Body of pancreas (tissue), 4 donors: ENCODE measurements at places on chromosomes 4 and X. TPM values are rescaled to one million over a fixed set of nuclear protein-coding genes. Genes with fewer than 3 reads are reported as not detected.

Gene TEX13C
- not detected for total RNA-seq

DNA sequence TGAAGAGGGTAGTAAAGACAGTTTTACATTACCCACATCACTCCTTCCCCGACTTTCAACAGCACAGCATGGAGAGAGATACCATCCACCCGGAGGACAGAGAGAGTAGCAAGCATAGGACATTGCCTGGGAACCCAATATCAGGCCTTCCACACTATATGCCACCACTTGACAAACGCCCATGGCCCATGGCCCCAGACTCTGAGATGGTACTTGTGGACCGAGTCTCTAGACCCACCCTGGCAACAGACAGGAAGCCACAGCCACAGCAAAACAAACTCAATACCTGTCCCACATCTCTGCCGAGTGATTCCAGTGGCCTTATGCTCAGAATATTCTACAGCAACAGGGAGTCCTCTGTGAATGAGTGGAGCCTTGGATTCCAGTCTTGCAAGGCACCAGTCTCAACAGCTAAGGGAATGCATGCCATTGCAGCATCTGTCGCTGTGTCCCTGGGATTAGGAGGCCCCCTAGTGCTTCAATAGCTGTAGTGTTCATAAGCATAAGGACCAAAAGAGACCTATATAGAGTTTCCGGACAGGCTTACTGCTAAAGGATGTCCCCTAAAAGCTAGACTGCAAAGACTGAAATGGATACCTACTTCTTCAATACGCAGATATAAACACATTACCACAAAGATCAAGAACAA is 14.7 kb upstream of the CT55 start:
- H3K27ac ChIP-seq = no peak overlapping the region
- H3K4me3 ChIP-seq = no peak overlapping the region
- no peaks in the 10 kb centered on the region for H3K27me3 ChIP-seq
- DNase-seq = peak; percentile 36
- H3K36me3 ChIP-seq = no peaks in the 10 kb centered on the region

DNA sequence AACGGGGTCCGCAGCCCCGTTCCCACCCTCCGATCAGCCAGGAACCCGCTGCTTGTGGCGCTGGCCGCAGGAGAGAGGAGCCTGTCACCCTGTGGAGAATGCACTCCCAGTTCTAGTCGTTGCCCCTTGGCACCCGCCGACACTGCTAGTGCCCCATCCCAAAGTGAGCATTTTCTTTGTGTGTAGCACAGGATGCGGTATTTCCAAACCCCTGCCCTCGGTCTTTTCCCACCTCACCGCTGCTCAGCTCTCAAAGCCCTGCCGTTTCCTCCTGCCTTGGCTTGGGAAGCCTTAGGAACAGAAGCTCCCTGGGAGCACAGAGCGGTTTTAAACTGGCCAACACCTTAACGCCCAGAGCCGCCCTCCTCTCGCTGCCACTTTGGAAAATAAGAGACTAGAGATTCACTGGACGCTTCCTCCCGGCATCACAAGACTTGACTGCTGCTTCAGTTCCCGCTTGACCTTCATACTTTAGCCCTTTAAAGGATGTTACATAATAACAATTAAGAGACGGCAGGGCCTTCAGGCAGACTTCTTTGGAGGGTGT is 772 bp downstream of the CYP4V2 start:
- H3K4me3 ChIP-seq = peak overlapping the region; percentile 43
- peak; percentile 31 for DNase-seq
- peak overlapping the region; percentile 93 for H3K27ac ChIP-seq
- peaks cover 28% of the 10 kb centered on the region for H3K4me1 ChIP-seq
- H3K27me3 ChIP-seq = no peaks in the 10 kb centered on the region

DNA sequence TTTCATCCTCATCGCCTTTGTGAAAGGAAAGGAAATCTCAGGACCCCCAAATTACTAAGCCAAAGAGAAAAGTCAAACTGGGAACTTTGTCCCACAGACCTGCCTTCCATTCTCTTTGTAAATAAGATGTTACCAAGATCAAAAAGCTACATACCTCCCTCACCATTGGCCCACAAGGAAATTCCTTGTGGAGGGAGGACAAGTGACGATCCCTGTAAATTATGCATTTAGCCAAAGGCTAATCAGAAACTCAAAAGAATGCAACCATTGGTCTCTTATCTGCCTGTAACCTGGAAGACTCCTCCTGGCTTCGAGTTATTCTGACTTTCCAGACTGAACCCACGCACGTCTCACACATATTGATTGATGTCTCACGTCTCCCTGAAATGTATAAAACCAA is 70.3 kb downstream of the SHOX start:
- no peak overlapping the region for H3K27ac ChIP-seq
- no peaks in the 10 kb centered on the region for H3K4me1 ChIP-seq
- no peaks in the 10 kb centered on the region for H3K36me3 ChIP-seq
- no peaks in the 10 kb centered on the region for H3K27me3 ChIP-seq

- H3K4me3 ChIP-seq = no peak overlapping the region
- H3K27me3 ChIP-seq = no peaks in the 10 kb centered on the region
- no peaks in the 10 kb centered on the region for H3K36me3 ChIP-seq
- H3K27ac ChIP-seq = no peak overlapping the region
- no peaks in the 10 kb centered on the region for H3K4me1 ChIP-seq
Observed at GRCh38 chr4:78581618-78582017, 30.0 kb downstream of the ANXA3 start.

- H3K4me3 ChIP-seq = no peak overlapping the region
- H3K36me3 ChIP-seq = no peaks in the 10 kb centered on the region
- H3K27me3 ChIP-seq = no peaks in the 10 kb centered on the region
- DNase-seq = no peak
- H3K4me1 ChIP-seq = peaks cover 3% of the 10 kb centered on the region
Observed at GRCh38 chr4:37653601-37654000, 32.6 kb downstream of the RELL1 start.

DNA sequence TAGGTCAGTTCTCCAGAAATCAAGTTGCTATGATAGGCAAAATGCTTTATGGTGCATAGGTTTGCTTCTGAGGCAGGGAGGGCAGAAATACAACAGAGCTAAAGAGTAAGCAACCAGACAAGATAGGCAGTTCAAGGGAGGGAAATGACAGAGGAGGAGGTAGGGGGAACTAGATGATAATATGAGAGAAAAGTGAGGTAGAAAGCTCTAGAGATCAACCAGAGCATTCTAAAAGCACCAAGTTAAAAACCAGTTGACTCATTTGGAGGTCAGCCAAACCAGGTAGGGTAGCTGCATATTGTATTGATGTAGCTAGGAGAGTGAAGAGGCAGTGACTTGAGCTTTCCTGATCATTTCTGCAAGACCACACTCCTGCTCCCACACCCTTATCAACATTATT is 49.0 kb upstream of the SLC16A2 start:
- no peak overlapping the region for H3K27ac ChIP-seq
- H3K4me3 ChIP-seq = no peak overlapping the region
- no peaks in the 10 kb centered on the region for H3K36me3 ChIP-seq
- no peaks in the 10 kb centered on the region for H3K27me3 ChIP-seq
- H3K4me1 ChIP-seq = no peaks in the 10 kb centered on the region

DNA sequence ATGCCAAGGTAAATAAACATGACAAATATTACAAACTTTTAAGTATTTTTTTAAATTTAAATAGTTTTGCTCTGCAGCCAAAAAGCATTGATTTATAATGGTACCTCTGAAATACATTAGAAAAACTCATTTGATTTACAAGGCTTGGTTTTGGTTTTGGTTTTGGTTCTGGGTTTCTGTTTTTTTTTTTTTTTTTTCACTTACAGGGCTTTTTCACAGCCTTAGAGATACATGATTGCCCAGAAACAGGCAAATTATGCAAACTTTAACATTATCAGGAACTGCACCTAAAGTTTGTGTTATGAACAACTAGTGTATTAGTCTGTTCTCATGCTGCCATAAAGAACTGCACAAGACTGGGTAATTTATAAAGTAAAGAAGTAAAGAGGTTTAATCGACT is 196.4 kb upstream of the DDX53 start:
- H3K36me3 ChIP-seq = no peaks in the 10 kb centered on the region
- no peak overlapping the region for H3K27ac ChIP-seq
- DNase-seq = no peak
- no peaks in the 10 kb centered on the region for H3K4me1 ChIP-seq
- H3K27me3 ChIP-seq = no peaks in the 10 kb centered on the region
- H3K4me3 ChIP-seq = no peak overlapping the region

- H3K4me1 ChIP-seq = peaks cover 28% of the 10 kb centered on the region
- peak overlapping the region; percentile 40 for H3K27ac ChIP-seq
- no peaks in the 10 kb centered on the region for H3K36me3 ChIP-seq
- H3K27me3 ChIP-seq = no peaks in the 10 kb centered on the region
- no peak for DNase-seq
- H3K4me3 ChIP-seq = no peak overlapping the region
Observed at GRCh38 chr4:94508806-94509205, 57.1 kb downstream of the PDLIM5 start.

GRCh38 chr4:6404611-6405396 is 67.6 kb downstream of the PPP2R2C start:
- no peak for DNase-seq
- peaks cover 4% of the 10 kb centered on the region for H3K4me1 ChIP-seq
- no peak overlapping the region for H3K4me3 ChIP-seq
- no peaks in the 10 kb centered on the region for H3K36me3 ChIP-seq

GRCh38 chrX:44747969-44748368 is 95.9 kb upstream of the DUSP21 start:
- no peaks in the 10 kb centered on the region for H3K4me1 ChIP-seq
- H3K27ac ChIP-seq = no peak overlapping the region
- no peak for DNase-seq
- H3K27me3 ChIP-seq = no peaks in the 10 kb centered on the region

DNA sequence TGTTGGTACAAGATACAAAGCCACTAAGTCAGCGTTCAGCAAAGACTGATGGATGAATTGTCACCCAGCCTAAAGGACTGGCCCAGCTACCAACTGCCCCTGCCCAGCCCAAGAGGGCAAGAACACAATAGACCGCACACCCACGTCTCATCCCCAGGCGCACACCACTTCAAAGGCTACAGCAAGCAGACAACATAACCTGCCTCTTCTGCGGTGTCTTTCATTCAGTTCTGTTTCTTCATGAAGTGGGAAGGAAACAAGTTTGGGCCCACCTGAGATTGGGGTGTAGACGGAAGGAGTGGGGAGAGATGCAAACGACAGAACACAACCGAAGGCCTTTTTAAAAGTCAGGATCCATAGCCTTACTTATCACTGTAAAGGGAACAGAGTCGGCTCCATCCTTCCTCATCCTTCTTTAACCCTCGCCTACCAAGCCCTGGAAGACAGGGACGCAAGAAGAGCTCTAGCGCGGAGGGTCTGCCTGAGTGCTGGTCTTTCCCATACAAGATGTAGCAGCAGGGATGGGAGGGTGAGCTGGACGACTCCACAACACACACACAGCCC is 691 bp downstream of the SCARB2 start:
- peaks cover 87% of the 10 kb centered on the region for H3K4me1 ChIP-seq
- DNase-seq = no peak
- no peaks in the 10 kb centered on the region for H3K27me3 ChIP-seq
- H3K4me3 ChIP-seq = peak overlapping the region; percentile 26

DNA sequence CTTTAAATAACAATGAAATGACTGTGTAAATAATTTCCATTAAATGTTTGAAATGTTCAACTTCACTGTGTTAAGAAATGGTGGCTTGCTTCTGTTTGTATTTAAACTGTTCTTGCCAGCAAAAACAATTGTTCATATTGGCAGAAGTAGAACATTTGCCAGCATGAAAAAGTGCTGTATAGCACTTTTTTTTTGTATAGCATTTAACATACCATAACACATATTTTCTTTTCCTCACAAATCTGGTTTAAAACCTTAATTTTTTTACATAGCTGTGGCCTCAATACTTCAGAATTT is 94.1 kb downstream of the COX18 start:
- DNase-seq = no peak
- H3K36me3 ChIP-seq = no peaks in the 10 kb centered on the region

GRCh38 chr4:104279744-104280143 is 214.9 kb downstream of the CXXC4 start:
- DNase-seq = no peak
- no peak overlapping the region for H3K4me3 ChIP-seq
- no peaks in the 10 kb centered on the region for H3K36me3 ChIP-seq
- H3K4me1 ChIP-seq = no peaks in the 10 kb centered on the region
- no peak overlapping the region for H3K27ac ChIP-seq

Gene RASL11B
- total RNA-seq = 1.3 TPM

GRCh38 chr4:186924723-186925122 is 201.1 kb upstream of the FAT1 start:
- no peaks in the 10 kb centered on the region for H3K36me3 ChIP-seq
- no peaks in the 10 kb centered on the region for H3K27me3 ChIP-seq
- H3K4me1 ChIP-seq = no peaks in the 10 kb centered on the region
- no peak for DNase-seq
- no peak overlapping the region for H3K27ac ChIP-seq

- H3K27ac ChIP-seq = no peak overlapping the region
- no peaks in the 10 kb centered on the region for H3K4me1 ChIP-seq
- H3K27me3 ChIP-seq = no peaks in the 10 kb centered on the region
- no peak for DNase-seq
- no peak overlapping the region for H3K4me3 ChIP-seq
Observed at GRCh38 chr4:62023633-62024032, 823.5 kb downstream of the ADGRL3 start.

DNA sequence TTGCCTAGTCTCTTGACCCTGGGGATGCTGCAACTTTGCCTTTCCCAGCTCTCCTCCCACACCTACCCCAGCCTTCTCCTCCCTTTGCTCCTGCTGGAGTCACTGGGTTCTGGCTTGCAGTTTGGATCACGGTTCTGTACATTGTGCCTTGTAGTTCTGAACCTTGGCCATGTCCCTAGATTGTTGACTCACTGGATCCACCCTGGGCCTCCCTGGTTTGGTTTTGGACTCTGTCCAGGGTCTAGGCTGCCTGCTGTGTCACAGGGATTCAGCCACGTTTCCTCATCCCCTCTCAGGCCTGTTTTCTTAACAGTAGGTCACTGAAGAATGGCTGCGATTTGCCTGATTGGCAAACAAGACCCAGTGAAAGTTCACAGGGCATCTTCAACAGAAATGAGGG is 11.5 kb upstream of the GABRE start:
- no peak overlapping the region for H3K27ac ChIP-seq
- peak; percentile 17 for DNase-seq
- H3K27me3 ChIP-seq = no peaks in the 10 kb centered on the region
- no peak overlapping the region for H3K4me3 ChIP-seq
- no peaks in the 10 kb centered on the region for H3K4me1 ChIP-seq

Gene SPANXN4
- not detected for total RNA-seq

DNA sequence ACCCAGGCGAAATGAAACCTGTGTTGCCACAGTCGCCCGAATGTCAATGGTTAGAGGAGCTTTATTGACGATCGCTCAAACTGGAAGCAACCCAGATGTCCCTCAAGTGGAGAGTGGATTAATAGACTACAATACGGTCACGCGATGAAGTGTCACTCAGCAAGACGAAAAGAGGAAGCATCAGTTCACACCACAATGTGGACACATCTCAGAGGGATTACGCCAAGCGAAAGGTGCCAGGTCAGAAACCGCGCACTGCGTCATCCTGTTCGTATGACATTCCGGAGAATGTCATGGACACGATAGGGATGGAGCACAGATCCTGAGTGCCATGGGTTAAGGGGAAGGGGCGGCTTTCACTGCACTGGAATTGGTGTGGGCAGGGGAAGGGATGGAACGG is 111.7 kb downstream of the HMX1 start:
- DNase-seq = no peak
- no peaks in the 10 kb centered on the region for H3K27me3 ChIP-seq
- H3K4me1 ChIP-seq = no peaks in the 10 kb centered on the region
- no peaks in the 10 kb centered on the region for H3K36me3 ChIP-seq
- H3K27ac ChIP-seq = no peak overlapping the region

- DNase-seq = no peak
- no peak overlapping the region for H3K27ac ChIP-seq
- H3K36me3 ChIP-seq = no peaks in the 10 kb centered on the region
- no peaks in the 10 kb centered on the region for H3K27me3 ChIP-seq
- no peaks in the 10 kb centered on the region for H3K4me1 ChIP-seq
Observed at GRCh38 chr4:93065790-93066189, 762.0 kb downstream of the GRID2 start.
